ENCODE measurements at places on chromosomes 16 and 17.

DNA sequence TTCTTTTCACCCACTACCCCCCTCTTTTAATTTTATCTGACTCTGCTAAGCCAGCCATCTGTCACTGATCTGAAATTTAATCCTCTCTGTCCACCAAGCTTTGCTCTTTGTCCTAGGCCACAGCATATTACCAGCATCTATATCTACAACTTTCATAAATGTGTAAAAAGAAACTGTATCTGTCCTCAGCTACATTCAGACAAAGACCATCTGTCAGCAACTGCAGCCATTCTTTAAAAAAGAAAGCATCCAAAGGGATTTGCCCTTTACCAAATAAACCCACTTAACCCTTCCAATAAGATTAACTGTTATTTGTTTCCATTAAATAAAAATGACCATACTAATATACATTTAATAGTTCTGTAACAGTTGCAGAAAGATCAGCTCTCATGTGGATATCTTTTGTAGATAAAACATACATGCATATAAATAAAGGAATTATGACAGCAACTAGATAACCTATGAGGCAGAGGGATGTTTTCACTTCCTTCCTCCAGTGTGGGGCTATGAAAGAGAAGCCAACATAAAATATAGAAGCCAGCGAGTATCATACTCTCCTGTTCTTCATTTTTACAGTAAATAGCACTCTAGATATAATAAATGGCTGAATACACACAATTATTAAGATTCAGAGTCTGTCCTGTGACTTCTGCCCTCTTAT lies 602.5 kb upstream of the SALL1 start:
- no peak for DNase-seq

- DNase-seq: no peak
These were observed 18.8 kb downstream of the CACNG1 start for GRCh38 chr17:67063141-67063540.

- no peak for DNase-seq
These were observed 162.0 kb upstream of the ZKSCAN2 start for GRCh38 chr16:25419681-25420080.

DNA sequence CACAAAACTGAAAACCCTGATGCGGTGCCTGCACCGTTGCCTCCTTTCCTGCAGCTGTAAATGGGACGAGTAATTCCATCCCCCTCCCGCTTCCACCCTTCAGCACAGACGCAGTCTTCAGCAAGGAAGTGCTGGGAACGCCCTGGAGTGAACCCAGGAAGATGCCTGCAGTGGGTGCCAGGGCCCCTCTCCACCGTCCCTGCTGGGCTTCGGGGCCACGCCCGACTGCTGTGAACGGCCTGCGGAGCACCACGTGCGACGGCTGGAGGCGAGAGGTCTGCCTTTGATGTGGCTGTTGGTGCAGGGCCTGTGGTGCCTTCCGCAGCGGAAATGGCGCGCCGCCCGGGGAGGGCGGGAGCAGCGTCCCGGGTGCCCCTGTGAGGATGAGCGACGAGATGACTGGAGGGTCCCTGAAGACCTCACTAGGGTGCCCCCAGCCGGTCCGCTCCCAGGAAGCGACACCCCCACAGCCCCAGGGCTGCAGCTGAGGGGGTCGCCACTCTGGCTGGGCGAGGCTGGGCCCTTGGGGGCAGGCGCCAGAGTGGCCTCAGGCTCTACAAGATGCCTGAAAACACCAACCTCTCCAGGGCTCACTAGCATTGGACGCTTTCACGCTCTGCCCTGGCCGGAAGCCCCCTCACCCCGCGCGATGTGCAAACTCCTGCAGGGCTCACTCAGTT lies 749 bp upstream of the MC1R start:
- DNase-seq: peak; percentile 49

- DNase-seq: no peak
These were observed 5.6 kb downstream of the PLEKHG4 start for GRCh38 chr16:67284699-67285646.

GRCh38 chr17:38725066-38725465 lies 5.1 kb upstream of the CISD3 start:
- DNase-seq: no peak

DNA sequence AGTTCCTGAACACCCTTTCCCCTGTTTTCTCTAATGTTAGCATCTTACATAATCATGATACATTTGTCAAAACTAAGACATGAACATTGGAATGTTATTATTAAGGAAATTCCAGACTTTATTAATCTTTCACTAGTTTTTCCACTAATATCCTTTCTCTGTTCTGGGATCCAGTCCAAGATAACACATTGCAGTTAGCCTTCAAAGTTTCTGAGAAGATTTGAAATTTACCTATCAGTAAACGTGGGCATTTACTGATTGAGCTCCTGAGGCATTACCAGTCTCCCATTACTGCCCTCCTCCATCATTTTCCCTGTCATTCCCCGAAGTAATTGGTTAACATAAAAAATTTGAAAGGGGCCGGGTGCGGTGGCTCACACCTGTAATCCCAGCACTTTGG lies 5.7 kb upstream of the CD300LG start:
- DNase-seq: no peak

GRCh38 chr16:13426269-13426668 lies 493.7 kb upstream of the ERCC4 start:
- no peak for DNase-seq

DNA sequence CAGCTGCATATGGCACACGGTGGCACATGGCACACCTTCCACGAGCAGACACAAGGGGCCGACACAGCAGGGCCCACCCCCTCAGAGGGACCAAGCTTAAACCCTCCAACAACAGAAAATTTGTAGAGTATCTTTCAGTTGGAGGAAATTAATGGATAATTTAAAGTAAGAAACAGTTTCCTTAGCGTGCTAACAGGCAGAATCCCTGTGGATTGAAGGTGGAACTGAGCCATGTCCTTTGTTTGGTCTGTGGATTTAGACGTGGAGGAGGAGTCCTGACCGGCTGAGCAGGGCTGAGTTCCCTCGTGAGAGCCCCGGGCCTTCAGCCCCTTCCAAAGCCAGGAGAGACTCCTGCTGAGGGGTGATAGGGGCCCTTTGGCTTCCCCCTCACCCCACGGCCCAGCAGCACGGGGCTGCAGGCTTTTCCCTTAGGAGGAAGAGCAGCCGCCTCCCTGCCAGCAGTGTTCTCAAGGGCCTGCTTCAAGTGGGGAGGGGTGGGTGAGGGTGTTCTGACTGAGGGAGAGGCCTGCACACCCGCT lies 1.4 kb upstream of the CYB561 start:
- DNase-seq: no peak

GRCh38 chr16:30829130-30830071 lies 42.4 kb upstream of the ZNF629 start:
- DNase-seq: no peak

DNA sequence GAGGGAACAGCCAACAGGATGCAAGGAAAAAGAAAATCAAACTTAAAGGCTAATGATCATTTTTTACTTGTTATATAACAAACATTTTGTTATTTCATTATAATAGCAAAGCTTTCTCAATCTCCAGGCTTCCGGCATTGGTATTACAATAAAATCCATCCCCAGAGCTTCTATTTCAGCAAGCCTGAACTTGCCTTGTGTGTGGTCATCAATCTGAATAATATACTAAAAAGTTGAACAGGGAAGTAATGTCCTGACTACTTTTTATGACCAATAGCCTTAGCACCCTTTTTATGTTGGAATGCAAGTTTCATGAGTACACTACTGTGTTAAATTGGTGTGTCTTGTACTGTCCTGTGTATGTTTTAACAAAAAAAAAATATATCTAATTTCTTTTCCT lies 27.1 kb upstream of the VWA3A start:
- DNase-seq: no peak

GRCh38 chr17:2885733-2886132 lies 89.5 kb downstream of the RAP1GAP2 start:
- no peak for DNase-seq

DNA sequence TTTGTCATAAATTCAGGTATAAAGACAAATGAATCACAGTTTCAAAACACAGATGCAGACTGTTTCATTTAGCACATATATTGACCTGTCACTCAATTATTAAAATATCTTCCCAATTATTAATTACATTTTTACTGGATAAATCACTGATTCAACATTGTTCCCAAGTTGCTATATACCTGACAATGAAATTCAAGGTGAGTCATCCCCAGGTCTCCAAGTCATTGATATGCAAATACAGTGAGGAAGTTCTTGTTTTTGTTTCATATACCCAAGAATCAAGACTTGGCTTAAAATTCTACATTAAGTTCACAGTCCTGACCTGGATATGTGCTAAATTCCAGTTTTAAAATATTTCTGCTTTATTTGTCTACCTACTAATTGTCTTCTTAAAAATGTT lies 599.3 kb upstream of the PSMD7 start:
- DNase-seq: no peak

DNA sequence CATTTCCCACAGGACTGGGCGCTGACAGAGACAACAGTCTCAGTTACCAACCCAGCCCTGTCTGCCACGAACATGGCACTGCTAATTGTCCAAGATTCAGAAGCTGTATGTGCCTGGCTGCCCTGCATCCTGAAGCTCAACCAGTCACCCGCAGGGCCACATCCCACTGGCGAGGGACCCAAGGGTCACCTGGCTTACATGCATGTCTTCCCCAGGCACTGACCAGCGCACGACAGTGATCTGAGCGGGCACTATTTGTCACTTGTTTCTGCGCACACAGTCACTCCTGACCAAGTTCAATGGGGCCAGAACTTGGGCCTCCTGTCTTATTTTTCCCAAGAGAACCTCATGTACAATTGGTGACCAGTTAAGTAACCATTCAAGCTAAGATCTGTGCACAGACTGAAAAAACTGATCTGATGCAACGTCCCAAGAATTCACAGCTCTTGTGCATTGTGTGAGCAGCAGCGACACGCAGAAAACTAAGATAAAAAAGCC lies 13.1 kb downstream of the USP7 start:
- no peak for DNase-seq

DNA sequence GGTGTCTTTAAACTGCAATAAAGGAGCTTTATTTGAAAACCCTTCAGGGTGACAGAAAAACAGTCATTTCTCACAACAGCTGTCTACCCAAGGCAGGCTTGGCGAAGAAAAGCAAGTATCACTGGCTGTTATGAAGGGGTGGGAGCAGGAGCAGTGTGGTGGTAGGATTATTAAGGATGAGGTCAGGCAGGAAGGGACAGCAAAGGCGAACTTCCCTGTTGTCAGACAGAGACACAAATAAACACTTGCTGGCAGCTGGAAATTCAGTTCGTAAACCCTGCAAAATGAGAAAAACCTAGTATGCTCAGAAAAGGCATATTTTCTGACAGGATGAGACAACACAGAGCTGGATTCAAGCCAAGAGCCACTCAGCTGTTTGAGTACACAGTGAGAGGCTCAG lies 416.3 kb upstream of the CDH5 start:
- DNase-seq: no peak

DNA sequence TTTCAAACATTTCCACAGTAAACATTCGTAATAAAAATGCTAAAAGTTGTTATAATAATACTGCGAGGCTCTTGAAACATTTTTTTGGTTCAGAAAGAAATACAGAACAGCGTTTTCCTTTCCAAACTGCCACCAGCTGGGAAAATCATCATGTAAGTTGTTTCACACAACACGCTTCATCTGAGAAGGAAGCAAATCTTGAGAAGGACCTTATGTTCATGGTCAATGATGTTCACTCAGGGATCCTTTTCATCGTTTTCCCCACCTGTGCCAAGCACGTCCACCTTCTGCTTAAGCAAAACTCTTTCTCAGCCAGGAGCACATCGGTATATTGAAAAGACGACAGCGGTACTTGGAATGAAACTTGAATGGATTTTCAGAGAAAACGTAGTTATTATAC lies 274.5 kb upstream of the ELAC2 start:
- no peak for DNase-seq

GRCh38 chr16:49700251-49701064 lies 155.5 kb downstream of the ZNF423 start:
- DNase-seq: no peak

- no peak for DNase-seq
These were observed 14.1 kb downstream of the TMC5 start for GRCh38 chr16:19431636-19432340.

DNA sequence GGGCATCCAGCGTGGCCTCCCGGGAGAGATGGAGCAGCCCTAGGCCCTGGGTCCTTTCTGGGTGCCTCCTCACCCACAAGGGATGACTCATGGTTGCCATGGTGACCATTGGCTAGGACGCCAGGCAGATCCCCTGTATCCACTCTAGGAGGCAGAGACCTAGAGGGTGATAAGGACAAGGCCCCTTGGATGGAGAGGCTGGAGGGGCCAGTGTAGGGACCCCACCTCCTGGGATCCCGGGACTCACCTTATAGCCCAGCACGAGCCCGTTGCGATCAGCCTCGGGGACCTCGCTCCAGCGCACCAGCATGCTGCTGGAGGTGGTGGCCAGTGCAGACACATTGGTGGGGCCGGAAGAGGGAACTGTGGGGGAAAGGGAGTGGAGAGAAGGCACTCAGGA lies 82.2 kb upstream of the CDC42EP4 start:
- no peak for DNase-seq

DNA sequence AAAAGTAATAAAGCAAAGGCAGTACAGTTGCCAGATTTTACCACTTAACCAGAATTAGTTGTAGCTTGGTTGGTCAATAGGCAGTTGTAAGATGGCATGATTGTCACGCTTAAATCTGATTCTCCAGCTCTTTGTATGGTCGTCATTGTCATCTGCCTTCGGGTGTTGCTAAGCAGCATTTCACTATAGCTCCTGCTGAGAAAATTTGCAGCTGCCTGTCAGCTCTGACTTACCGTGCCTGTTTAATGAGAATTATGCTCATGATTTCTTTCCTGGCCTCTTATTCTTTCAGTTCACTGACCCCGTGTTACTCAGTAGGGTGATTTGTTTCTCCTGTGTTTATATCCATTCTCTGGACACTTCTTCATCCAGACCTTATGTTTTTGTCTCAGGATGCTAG lies 66.7 kb downstream of the TANGO6 start:
- no peak for DNase-seq

DNA sequence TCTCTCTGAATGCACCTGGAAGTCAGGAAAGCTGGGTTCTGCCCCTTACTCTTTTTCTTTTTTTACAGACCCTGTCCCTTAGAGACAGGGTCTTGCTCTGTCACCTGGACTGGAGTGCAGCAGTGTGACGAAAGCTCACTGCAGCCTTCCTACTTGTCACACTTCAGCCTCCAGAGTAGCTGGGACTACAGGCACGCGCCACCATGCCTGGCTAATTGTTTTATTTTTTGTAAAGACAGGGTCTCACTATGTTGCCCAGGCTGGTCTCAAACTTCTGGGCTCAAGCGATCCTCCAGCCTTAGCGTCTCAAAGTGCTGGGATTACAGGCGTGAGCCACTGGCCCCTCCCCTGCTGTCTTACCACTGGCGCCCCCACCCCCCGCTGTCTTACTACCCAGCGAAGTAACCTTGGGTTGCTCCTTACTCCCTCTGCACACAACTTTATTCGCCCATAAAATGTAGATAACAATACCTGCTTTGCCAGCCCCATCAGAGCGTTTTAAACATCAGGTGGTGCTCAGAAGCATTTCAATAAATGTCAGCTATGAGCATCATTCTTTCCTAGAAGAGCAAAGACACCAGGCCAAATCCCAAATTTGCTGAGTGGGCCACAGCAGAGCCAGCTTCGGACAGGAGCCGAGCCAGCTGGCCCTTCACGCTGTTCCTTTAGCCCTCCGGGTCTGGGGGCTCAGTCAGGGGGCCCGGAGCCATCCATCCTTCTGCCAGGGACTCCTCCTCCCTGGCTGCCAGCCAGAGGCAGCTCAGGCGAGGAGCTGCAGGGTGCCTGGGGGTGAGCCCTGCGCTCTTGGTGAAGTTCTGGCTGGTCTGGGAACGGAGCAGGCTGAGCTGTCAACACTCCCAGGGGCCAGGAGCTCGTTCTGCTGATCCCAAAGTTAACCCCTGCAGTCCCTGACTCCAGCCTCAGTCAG lies 24.4 kb downstream of the SRL start:
- DNase-seq: no peak

GRCh38 chr17:63995626-63996025 lies 2.5 kb upstream of the PRR29 start:
- no peak for DNase-seq
